NCI-H2081 treated with DMSO at 0.1 percent for 48 hours (cell line): ENCODE measurements at places on chromosomes 13 and 19.

DNA sequence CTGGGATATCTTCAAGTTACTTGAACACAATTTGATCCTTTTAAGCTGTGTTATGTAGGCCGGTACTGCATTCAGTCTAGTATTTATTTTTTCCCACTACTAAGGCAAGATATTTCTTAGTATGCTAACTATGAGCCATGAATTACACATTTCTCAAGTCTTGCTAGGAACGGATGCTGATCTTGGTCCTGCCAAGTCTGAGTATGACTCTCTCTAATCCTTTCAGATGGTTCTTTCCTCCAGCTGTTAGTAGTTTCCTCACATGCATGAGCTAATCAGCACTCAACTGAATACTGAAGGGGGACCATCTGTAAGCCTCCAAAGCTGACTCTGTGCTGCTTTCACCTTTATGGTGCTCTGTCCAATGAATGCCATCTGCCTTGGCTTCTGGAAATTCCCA, 460.3 kb downstream of the KCTD12 start:
- no peak for DNase-seq

DNA sequence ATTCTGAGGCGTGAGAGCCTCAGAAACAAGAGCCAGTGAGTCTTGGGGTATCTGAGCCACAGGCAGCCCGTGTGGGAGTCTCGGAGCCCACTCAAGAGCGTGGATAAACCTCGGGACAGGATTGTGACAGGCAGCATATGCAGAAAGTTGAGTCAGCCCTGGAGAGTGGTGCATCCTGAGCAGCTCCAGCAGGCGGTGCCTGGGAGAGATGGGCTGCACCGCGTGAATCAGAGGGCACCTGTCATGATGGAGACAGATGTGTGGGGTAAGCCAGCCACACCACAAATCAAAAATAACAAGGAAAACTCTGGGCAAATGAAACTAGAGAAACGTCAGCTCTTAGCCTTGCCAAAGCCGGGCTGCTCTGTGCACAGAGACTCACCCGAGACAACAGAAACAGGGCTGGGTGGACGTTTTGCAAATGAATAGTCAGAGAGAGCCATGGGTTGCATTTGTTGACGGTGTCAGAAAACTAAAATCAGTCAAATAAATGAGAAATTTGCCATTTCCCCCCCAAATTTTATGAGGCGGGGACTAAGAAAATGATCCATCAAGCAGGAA, 30.0 kb upstream of the POP4 start:
- no peak for DNase-seq

DNA sequence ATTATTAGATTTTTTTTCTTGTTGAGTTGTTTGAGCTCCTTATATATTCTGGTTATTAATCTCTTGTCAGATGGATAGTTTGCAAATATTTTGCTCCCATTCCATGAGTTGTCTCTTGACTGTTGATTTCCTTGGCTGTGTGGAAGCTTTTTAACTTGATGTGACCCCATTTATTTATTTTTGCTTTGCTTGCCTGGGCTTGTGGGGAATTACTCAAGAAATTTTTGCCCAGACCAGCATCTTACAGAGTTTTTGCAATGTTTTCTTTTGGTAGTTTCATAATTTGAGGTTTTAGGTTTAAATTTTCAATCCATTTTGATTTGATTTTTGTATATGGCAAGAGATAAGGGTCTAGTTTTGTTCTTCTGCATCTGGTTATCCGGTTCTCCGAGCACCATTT, 124.7 kb downstream of the PCCA start:
- DNase-seq: no peak

- DNase-seq: no peak
Measured at GRCh38 chr19:5850189-5850588, 1.1 kb downstream of the FUT3 start.

DNA sequence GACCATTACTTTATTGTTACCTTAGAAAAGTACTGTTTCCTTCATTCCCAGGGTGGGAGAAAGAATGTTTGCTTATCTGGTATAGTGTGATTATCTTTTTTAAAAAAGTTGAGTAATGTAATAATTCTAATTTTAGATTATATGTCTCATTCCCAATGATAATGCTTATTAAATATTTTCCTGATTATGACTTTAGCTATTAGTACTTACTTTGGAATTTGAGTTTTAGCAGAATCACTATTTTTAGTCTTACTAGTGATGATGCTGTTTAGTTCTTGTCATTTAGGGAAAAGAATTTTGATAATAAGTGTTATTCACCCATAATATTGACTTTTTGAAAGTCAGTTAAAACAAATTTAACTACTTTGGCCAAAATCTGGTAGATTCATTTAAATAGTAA, 95.2 kb downstream of the FRY start:
- DNase-seq: no peak

- DNase-seq: no peak
Measured at GRCh38 chr19:34145741-34146202, 26.5 kb upstream of the LSM14A start.

GRCh38 chr19:56595548-56595899, 422 bp downstream of the ZNF71 start:
- no peak for DNase-seq
